ENCODE measurements at places on chromosomes 2 and 18.

DNA sequence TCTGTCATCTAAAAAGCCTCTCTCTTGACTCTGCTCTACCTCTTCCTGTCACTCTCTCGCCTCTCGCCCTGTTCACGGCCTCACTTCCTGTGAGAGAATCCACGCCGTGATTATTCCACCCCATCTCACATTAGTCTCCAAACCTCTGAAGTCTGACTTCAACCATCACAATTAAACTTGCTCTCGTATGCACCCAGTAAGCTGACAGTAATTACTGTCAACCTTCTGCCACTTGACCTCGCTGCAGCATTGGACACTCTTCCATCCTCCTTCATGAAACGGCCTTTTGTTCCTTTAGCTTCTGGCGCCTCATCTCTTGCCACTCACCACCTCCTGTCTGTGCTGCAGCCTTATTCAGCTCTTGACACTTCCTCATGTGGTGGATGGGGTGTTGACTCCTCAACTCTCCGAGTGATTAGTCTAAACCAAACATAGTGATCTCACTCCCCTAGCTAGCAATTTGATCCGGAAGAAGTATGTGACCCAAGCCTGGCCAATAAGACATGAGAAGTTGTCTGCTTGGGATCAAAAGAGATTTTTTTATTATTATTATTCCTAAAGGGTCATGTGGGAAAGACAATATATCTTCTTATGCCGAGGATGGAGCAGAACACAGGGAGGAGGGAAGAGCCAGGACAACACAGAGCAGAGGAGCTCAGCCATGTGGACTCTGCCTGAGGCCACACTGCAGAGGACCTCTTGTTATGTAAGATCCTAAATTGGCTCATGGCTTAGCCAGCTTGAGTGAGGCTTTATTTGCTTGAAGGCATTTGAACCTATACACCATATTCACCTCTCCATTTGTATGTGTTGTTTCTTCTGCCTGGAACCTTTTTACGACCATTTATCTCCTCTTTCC, 38.4 kb upstream of the MYO1B start:
- DNase-seq, result peak; percentile 67

DNA sequence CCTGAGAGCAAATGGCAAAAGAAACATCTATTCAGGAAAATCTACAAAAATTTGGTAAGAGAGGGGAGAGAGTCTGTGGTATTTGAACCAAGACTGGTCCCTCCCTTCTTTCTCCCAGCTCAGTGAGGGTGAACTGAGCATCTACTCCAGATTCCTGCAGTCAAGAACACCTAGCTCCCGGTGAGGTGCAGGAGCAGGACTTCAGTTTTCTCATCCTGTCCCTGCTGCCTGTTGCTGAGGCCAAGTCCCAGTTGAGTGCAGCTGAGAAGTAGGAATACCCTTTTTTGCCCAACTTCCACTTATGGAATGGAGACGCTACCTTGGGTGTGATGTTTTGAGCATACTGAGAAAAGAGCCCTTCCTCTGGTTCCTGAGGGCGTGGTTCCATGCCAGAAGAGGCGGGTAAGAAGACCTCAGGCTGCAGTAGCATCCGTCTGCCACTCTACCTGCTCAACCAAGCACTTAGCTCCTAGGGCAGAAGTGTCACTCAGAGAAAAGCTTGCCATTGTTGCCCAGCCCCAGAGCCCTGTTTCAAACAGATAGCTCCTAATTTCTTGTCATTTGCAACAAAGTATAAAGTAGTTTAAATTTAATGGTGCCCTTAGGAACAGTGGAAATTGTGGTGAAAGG, 112.9 kb downstream of the SOS1 start:
- no peak for DNase-seq

DNA sequence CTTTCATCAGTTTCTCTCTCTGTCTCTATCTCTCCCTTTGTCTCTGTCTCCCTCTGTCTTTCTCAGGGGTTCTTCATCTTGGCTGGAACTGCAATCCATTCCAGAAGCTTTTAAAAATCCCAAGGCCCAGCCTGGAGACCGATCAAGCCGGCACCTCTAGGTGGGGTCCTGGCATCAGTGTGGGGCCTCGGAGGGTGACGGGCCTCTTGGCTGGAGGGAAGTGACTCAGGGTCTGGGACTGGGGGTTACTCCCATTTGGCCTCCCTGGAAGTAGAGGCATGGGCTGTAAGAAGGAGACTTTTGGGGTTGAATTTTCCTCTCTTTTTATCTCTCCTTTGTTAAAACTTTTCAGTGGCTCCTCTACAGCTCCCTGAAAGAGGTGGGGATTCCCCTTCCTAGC, 52.8 kb upstream of the OTOF start:
- DNase-seq, result no peak

GRCh38 chr2:99481941-99482340, 7.9 kb downstream of the REV1 start:
- no peak for DNase-seq

DNA sequence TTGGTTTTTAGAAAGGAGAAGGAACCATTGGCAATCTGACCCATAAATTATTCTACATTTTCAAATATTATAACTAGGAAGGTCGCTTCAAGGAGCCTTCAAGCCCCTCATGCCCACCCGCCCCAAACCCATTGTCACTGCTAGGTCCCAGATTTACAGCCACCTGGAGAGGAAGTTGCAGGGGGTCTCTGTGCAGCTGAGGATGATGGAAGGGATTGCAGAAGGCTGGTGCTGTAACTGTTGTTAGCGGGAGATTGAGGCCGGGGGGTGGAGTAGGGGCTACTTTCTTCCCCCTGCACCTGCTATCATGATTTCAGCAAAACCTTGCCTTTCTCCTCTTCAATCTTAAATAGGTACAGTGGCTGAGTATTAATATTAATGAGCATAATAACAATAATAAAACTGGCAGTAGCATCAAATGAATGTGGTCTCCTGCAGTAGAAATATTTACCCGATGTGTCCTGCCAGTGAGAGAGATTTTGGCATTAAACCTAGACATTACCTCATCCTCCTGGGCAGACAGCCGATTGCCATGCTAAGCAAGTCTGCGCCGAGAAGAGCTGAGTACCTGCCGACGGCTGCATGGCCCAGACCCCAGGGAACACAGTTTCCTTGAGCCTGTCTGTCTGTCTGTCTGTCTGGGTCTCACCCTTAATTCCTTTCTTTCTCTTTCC, 225.4 kb downstream of the FAM210A start:
- no peak for DNase-seq

GRCh38 chr2:60948926-60949579, 67.7 kb downstream of the REL start:
- DNase-seq, result peak; percentile 35

DNA sequence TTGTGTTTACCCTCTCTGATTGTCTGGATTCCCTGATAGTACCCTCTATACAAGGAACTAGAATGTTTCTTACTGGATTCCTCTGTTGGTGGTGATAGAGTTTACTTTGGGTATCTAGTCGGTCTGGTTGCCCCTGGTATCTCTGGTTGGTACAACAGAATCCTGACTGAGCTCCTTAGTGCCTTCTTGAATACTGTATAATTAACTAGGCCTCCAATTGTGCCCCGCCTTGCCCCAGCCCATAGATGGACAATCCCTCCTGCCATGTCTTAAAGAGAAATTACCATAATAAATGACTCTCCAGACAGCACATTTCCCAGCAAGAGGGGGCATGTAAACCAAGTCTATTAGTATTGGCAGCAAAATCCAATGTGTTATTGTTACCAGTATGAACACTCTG, 2.3 kb downstream of the SCN1A start:
- DNase-seq, result no peak

DNA sequence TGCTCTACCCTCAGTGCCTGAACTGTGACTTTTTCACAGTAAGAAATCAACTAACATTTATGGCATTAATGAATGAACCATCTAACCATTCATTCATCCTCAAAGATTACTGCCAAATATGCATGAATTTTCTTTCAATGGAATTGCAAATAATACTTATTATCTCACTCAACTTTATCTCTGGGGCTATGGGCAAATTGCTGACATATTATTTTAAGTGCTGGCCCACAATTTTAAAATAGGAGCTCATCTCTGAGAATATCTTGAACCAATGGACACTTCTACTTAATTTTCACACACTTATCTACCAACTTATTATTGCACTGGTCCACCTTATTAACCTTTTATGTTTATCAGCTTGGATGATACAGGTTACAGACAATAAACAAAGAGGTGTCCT, 182.8 kb downstream of the RBM43 start:
- DNase-seq, result no peak

DNA sequence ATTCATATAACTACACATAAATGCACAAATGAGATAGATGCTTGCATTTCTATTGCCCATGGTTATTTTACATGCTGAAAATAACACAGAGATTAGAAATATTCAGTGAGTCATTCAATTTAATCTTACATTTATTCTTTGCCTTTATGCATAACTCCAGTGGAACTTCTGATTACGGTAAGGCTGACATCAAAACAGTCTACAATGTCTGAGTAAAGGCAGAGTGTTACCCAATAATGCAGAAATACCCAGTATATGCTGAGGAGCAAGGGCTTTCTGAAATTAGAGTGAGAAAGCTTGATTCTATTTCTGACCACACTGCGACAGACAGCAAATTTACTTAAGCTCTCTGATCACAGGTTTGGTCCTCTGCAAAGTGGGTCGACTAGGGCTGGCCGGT, 9.2 kb downstream of the NMI start:
- DNase-seq, result no peak

DNA sequence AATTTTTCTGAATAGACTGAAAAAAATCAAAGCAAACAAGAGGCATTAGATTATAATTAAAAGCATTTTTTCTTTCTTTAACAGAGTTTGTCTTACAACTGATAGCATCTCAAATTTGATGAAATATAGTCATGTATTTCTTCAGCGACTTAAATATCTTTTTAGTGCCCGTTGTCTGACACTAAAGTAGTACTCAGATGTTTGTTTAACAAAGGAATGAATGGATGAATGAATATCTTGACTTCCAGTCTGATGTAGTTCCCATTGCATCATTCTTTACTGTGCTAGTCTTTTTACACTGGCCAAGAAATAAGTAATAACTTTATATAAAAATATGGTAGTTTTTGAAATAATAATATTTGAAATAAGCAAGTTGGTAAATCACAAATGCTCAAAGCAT, 111.1 kb downstream of the TTC27 start:
- no peak for DNase-seq

DNA sequence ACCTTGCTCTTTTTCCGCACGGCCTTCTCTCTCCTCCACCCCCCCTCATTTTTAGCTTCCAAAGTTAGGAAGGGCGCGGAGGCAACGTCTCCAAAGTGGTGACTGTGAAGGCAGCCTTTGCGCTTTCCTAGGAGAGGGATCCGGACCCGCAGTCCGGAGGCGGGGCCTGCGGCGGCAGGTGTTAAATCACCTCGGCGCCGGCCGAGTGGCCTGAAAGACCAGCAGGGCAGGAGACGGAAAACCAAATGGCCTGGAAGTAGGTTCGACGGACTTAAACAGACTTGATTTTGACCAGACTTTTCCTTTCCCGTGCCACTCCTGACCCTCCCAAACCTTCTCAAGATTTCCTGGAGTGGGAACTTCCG, 615 bp downstream of the GORASP2 start:
- peak; percentile 41 for DNase-seq

DNA sequence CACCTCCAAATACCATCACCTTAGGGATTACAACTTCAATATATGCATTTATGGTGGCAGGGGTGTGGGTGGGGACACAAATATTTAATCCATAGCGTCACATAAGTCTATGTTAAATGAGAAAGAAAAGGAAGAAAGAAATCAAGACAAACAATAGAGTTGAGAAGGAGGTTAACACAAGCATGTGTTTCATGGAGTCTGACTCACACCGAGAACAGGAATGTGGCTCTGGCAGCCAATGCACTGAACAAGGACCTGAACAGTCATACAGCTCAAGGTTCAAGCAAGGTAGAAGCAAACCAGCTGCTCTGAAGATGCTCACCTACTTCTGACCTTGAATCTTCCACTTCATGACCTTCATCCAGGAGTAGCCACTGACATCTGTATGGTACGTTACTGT, 36.2 kb upstream of the LPIN1 start:
- no peak for DNase-seq

DNA sequence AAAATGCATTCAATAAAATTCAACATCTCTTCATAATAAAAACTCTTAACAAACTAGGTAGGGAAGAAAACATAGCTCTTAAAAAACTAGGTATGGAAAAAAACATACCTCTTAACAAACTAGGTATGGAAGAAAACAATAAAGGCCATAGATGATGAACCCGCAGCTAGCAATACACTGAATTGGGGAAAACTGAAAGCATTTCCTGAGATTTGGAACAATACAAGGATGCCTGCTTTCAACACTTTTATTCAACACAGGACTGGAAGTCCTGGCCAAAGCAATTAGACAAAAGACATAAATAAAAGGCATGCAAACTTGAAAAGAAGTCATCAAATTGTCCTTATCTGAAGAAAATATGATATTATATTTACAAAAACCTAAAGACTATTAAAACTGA, 67.8 kb downstream of the NCKAP1 start:
- DNase-seq, result no peak

- no peak for DNase-seq
Measured at GRCh38 chr2:41111836-41112627, 660.1 kb upstream of the SLC8A1 start.

GRCh38 chr2:112947374-112947773, 30.4 kb upstream of the IL36G start:
- DNase-seq, result no peak

GRCh38 chr2:178419123-178419522, 31.9 kb downstream of the PRKRA start:
- DNase-seq, result no peak

- no peak for DNase-seq
Measured at GRCh38 chr2:34705551-34706247, 1106.6 kb upstream of the FAM98A start.

DNA sequence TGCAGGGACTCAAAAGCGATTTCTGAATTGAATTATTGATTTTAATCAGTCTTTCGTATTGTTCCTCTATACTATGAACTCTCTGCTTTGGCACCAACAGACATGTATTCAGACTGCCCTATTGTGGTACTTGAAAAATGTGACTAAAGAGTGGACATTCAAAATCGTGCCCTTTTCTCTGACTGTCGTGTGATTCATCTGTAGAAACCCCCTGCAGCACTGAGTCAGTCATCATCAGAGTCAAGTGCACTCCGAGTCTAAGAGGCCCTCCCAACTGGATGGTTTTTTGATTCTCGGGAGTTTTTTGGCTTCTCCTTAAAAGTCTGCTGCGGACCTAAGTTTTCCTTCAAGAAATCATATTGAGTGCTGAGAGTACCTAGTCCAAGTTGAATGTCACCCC, 96.4 kb upstream of the FOSL2 start:
- DNase-seq, result no peak

DNA sequence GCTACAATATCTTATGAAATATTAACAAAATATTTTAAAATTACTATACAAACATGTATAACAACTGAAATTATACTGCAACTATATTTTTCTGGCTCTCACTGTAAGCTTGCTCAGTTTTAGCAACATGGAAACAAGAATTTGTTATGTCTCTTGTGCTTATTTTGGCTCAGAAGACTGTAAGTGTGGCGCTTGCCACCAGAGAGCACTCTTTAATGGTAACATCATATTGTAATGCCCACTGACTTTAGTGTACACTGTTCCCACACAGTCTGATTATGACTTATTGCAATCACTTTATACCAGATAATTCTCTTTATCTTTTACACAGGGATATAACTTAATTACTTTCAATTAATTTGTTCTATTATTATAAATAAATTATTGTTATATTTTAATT, 1500.6 kb upstream of the TMEFF2 start:
- DNase-seq, result no peak
